HFFc6 (cell line): ENCODE measurements at places on chromosomes 4 and X. TPM values are rescaled to one million over a fixed set of nuclear protein-coding genes. Genes with fewer than 3 reads are reported as not detected.

Gene WDFY3
- 42.8 to 51.6 TPM (median 46.7 TPM) in 3 replicates for total RNA-seq

Gene HS3ST1
- total RNA-seq: not detected in 2 replicates

Gene COL4A6
- 0.10 to 0.15 TPM (median 0.15 TPM) in 3 replicates for total RNA-seq

Gene ESX1
- total RNA-seq: not detected in 3 replicates

Gene CYBB
- total RNA-seq: not detected in 3 replicates

Gene COL4A5
- 5.4 to 7.7 TPM (median 6.3 TPM) in 3 replicates for total RNA-seq

Gene NPNT
- not detected in 3 replicates for total RNA-seq

Gene ZNF630
- 0.39 to 0.69 TPM (median 0.40 TPM) in 3 replicates for total RNA-seq

Gene TEC
- total RNA-seq: not detected in 3 replicates

Gene GRIA3
- 18.5 to 20.4 TPM (median 18.9 TPM) in 3 replicates for total RNA-seq

Gene FAM199X
- 14.8 to 16.8 TPM (median 16.1 TPM) in 3 replicates for total RNA-seq

Gene CT45A5
- total RNA-seq: not detected in 3 replicates

Gene UGT2B15
- total RNA-seq: not detected in 3 replicates

Gene PPARGC1A
- total RNA-seq: not detected in 3 replicates

Gene NOX1
- not detected in 2 replicates for total RNA-seq

Gene PCDH19
- 0.13 TPM in 1 of 3 replicates, not detected in the others for total RNA-seq
